Activated naive CD4-positive, alpha-beta T cell (primary cell): ENCODE measurements at places on chromosomes 16 and 17.

- no peak for DNase-seq
These were observed 128.8 kb downstream of the RAP1GAP2 start for GRCh38 chr17:2925011-2925410.

DNA sequence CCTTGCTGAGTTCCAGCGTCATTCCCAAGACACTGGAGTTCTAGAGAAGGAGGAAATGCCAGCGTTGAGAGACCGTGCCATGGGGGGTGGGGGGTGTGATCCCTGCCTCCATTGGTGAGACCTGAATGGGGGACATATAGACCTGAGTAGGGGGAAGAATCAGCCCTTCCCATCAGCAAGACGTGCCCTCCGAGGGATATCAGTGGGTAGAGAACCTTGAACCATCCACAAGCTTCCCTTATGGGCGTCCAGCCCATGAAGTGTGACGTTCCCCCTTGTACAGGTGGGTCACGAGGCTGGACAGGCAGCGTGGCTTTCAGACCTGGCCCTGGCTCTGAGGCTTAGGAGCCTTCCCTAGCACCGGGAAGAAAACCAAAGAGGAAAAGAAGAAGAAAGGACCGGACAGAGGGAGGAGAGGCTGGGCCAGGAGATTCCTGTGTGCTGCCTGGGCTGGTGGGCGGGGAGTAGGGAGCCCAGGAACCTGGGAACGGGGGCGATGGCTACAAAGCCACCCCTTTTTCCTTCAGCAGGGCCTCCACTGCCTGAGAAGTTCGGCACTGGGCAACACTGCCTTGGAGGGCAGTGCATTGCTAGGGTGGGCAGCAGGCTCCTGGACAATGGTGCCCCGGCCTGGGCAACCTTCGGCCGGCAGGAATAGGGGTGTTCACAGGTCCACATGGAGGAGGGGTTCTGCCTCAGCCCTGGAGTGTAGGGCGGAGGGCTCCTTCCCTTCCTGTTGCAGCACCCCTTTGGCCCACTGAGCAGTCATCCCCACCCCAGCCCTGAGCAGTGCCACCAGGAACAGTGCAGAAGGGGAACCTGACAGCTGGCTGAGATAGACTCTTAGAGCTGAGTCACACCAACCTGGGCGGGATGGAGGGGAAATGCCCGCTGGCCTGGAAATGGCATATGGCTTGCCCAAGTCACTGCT, 7.2 kb downstream of the RAB11FIP4 start:
- no peak for DNase-seq

- no peak for DNase-seq
These were observed 93.9 kb downstream of the GSG1L start for GRCh38 chr16:27969574-27969973.

- DNase-seq = no peak
These were observed 878.0 kb downstream of the KCNJ18 start for GRCh38 chr17:22570144-22570845.

GRCh38 chr17:15919466-15919865, 25.5 kb upstream of the ADORA2B start:
- DNase-seq = no peak

GRCh38 chr17:29588562-29589411, 661 bp downstream of the GIT1 start:
- DNase-seq = peak; percentile 37

DNA sequence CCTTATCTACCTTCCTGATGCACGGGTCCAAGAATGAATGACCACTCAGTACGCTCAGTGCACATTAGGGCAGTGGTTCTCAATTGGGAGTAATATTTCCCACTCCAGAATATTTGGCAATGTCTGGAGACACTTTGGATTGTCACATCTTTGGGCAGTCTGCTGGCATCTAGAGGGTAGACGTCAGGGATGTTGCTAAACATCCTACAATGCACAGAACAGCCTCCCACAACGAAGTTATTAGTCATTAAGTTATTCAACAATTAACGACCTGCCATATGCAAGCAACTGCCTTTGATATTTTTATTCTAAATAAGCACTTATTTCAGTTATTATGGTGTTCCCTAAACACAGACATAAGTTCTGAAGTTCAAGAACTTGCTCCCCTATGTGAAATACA, 669.3 kb downstream of the TOX3 start:
- no peak for DNase-seq

GRCh38 chr17:2881295-2881694, 85.1 kb downstream of the RAP1GAP2 start:
- DNase-seq = no peak

DNA sequence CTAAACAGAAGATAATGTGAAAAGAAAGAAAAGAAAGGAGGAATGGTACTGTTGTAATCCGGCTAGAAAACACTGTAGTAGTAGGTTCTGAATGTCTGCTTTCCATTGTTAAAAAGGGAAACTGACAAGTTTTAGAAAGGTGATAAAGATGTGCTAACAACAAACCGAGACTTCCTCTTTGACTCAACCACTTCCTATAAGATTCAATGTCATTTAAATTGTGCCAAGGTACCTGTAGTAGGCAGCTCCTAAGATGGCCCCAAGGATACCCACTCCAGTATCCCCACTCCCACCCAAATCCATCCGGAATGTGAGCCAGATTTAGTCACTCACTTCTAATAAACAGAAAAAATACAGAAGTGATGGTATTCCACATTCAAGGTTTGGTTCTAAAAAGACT, 31.2 kb downstream of the XYLT1 start:
- no peak for DNase-seq

- DNase-seq = no peak
These were observed 56.7 kb downstream of the CFDP1 start for GRCh38 chr16:75376475-75377161.

GRCh38 chr17:46003907-46004748, 5.1 kb downstream of the STH start:
- DNase-seq = no peak

DNA sequence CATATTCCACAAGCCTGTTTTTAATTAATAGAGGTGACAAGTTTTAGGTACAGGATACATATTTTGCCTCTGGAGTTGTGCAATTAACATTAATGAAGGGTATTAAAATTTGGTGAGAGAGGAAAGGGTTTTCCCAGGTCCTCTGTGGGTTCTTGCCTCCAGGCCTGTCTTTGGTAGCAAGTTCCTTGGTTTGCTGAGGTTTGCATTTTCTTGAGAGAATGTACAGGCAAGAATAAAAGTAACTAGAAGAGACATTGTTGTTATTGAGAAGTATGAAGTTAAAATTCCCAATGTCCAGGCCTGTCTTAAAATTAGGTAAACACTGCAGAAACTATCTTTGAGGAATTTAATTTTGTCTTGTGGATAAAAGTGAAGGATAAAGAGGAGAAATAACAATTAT, 316.9 kb downstream of the WWOX start:
- no peak for DNase-seq

DNA sequence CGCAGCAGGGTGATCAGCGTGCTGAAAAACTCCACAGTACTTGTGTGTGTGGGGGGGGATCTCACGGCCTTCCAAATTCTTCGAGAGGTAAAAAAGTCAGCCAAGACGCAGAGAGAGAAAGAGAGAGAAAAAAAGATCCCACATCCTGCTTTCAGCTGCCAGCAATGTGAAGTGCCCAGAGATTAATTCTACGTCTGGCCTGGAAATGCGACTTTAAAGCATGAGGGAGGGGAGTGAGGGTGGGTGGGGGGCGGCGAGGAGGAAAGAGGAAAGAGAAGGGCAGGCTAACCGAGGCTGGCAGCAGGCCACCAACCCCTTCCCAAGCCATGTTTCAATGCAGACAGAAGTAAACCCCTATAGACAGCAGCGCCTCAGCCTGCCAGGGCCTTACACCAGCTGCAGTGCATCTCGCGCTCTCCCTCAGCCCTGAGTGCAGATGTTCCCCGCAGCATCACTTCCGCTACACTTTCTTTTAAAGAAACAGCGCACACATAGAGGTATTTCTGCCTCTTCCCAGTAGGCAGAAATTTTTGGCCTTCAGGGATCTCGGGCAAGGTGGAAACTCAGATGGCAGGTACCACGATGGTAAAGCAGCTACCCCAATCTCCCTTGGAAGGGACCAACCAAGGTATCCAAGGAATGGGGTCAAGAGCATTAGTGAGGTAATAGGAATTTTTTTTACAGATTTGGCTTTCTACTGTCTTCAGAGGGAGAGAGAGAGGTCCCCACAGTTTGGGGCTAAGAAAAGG, 87.8 kb downstream of the SMG6 start:
- DNase-seq = peak; percentile 23

DNA sequence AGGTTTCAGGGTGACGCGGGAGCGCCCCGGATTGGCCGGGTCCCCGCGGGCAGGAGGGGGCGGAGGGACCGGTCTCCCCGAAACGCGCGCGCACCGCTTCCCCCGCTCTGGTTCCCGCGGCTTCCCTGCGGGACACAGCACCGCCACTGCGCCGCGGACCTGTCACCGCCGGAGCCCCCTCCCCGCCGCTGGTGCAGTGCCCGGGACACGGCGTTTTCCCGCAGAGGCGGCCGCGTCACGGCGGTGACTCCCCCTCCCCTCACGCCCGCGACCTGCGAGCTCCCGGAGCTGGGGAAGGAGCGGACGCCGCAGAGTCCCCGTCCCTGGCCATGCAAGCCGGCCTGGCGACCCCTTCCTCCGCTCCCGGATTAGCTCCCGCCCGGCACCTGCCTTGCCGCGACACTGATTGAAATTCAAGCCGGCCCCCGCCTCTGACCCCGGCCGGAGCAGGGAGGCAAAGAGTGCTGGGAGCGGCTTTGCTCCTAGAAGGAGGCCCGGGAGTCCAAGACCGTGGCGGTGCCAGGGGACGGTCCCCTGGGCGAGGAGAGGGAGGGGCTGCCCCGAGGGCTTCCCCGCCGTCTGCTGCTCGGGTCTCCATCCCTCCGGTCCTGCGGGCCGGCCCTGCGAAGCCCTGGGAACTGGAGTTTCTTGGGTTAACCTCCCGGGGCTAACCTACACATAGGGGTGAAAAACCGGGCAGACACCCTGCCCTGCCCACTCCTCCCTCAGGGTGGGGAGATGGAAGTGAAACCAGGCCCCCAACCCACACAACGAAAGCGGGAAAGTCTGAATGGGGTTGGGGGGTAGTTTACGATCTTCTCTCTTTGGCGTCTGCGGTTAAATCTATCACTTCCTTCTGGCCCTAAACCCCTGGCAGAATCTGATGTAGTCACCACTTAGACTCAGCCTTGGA, 1.0 kb downstream of the RHBDL3 start:
- no peak for DNase-seq

DNA sequence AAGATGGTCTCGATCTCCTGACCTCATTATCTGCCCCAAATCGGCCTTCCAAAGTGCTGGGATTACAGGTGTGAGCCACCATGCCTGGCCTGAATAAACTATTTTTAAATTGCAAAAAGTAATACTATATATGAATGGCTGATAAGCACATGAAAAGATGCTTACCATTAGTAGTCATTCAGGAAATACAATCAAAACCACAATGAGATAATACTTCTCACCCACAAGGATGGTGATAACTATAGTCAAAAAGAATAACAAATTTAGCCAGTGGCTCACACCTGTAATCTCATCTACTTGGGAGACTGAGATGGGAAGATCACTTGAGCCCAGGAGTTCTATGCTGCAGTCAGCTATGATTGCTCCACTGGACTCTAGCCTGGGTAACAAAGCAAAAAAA, 2.4 kb upstream of the TACO1 start:
- DNase-seq = no peak

GRCh38 chr16:61952841-61953240, 83.4 kb downstream of the CDH8 start:
- DNase-seq = no peak

GRCh38 chr16:2174396-2175131, 19.0 kb downstream of the TRAF7 start:
- DNase-seq = no peak

DNA sequence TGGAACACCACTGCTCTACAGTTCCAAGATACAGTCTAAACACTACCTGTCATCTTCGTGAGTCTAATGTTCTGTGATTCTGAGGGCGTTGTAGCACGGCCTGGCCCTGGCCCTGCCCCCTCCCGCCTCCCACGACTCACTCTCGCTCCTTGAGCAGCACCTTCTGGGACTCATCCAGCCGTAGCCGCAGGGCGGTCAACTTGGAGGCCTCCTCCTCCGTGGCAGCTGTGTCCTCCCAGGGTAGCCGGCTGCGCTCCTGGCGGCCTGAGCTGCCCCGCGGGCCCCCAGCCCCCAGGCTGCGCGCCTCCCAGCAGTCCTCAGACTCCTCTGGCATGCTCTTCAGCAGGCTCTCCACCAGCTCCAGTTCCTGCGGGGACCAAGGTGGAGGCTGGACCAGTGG, 10.6 kb downstream of the CCDC102A start:
- DNase-seq = no peak

GRCh38 chr17:50365649-50366393, 7.2 kb downstream of the MRPL27 start:
- DNase-seq = no peak

- no peak for DNase-seq
These were observed 470.7 kb downstream of the SOX9 start for GRCh38 chr17:72591289-72592241.

- no peak for DNase-seq
These were observed 14.0 kb downstream of the C16orf74 start for GRCh38 chr16:85736921-85737320.

GRCh38 chr16:79004309-79004708, 596.2 kb downstream of the MAF start:
- DNase-seq = no peak

DNA sequence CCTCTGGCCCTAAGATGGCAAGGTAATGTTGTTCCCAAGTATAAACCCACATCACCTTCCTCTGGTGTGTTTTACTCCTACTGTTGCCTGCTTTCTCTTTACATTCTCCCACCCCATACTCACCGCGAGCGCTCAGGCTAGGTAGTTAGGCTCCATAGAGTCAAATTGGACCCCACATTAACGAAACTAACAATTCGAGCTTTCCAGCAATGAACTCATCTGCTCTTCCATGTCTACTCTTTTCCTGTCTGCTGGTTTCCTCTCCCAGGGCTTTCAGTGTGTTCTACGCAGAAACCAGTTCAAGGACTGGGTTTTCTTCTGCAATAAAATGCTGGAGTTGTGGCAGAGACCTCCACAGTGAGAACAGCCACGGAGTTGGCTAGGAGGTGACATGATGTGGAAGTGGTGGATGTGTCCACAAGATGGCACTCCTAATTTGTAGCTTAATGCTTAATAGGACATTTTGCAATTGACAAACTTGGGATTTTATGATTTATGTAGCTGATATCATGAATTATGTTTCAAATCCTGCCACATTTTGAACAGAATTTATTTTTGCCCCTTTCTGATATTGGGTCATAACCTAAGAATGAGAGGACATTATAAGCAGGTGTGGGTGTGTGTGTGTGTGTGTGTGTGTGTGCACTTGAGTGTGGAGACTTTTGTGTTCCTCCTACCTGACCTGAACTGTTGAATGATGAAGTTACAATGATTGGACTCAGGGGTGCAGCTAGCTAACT, 2.2 kb upstream of the UQCRC2 start:
- no peak for DNase-seq

DNA sequence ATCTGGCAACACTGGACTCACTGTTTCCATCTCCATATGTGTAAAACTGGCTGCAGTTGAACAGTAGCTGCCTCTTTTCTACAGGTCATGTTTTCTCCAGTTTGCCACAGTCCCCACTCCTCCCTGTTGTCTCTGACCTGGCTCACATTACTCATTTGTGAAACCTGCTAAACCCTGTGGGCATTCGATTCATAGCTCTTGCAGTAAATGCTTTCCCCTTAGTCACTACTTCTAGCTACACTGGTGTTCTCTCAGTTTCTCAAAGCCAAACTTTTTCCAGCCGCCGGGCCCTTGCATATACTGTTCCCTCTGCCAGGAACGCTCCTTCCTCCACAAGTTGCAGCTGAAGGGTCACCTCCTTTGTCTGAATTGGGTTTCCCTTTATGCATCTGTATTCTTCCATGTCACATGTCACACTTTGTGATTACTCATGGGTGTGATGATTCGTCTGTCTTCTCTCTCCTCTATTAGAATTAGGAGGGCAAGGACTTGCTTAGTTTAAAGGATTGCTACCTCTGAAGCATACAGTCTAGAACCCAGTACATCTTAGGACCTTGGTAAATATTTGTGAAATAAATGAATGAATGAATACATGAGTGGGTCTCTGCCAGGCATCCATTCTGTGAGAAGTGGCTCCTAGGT, 15.0 kb upstream of the MT4 start:
- DNase-seq = no peak
